CD14-positive monocyte (primary cell): ENCODE measurements at places on chromosomes 7 and 10. TPM values are rescaled to one million over a fixed set of nuclear protein-coding genes. Genes with fewer than 3 reads are reported as not detected.
A peak's percentile ranks its signal among the peaks of the same experiment; 100 is the strongest.

The CDNF gene
- polyA plus RNA-seq: 0.28 TPM

DNA sequence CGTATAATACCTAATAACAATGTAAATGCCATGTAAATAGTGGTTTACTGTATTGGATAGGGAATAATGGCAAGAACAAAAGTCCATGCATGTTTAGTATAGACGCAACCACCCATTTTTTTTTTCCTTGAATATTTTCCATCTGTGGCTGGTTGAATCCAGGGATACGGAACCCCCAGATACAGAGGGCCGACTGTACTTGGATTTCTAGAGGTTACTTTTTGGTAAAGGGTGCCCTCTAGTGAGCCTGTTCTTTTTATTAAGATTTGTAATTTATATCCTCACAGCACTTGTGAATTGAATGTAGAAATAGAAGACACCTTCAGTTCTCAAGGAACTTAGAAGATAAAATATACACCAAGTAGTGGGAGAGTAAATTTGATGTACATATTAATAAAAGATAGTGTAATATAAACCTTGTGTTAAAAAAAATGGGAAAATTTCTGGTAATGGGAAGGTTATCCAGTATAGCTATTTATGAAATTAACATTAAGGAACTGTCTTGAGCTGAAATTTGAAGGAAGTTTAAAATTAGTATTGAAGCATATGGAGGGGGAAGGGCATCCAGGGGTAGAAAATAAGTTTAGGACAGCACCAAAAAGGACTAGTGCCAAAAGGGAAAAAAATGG lies 32.0 kb downstream of the EXOC6 start:
- H3K36me3 ChIP-seq: no peaks in the 10 kb centered on the region
- DNase-seq: peak; percentile 40
- no peak overlapping the region for H3K27ac ChIP-seq

DNA sequence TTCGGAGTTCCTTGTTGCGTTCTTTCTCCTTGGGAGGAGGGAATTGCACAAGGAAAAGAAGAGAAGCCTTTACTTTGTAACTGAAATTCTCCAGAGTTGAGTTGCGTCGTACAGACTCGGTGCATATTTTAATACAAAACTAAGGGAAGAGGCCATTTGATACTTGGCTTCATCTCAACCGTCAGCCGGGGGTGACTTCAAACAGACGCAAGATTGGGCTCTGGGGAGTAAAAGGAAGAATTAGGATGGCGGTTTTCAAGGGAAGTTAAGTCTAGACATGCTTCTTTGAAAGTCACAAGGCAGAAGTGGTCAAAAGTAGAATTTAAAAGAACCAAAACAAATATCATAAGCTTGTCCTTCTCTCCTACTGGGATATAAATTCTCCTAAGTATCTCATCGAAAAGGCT lies 1.6 kb downstream of the PRR15 start:
- peaks cover 43% of the 10 kb centered on the region for H3K4me1 ChIP-seq
- DNase-seq: no peak
- peak overlapping the region; percentile 44 for H3K4me3 ChIP-seq
- no peaks in the 10 kb centered on the region for H3K36me3 ChIP-seq
- H3K27ac ChIP-seq: no peak overlapping the region

The TLX1 gene
- polyA plus RNA-seq: not detected

DNA sequence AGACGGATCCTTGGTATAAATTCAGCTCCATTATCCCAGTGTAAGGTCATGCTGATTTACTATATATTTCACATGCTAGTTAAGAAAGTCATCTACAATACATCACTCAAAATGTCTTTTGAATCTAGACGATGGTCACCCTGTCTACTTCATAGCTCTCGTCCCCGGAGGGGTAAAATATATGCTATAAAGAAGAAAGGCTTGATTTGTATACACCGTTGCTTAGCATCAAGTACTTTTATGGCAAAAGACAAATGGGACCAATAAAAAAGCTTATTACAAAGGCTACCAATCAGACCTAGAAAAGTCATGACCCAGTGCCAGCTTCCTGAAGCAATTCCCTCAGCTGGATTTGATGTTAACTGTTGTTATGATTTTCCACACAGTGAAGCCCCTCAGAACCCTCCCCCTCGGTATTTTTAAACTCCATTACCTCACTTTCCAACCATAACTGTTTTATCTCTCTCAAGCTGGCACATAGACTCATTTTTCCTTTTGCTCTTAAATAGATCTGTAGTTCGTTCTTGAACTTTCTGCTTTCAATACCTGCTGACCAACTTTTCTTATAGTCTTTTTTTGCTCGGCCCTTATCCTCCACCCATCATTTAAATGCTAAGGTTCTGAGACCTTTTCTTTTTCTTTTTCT lies 104.9 kb downstream of the DOCK4 start:
- DNase-seq: no peak
- H3K27ac ChIP-seq: no peak overlapping the region
- H3K4me1 ChIP-seq: peaks cover 3% of the 10 kb centered on the region
- H3K4me3 ChIP-seq: no peak overlapping the region
- no peaks in the 10 kb centered on the region for H3K27me3 ChIP-seq
- H3K36me3 ChIP-seq: no peaks in the 10 kb centered on the region

DNA sequence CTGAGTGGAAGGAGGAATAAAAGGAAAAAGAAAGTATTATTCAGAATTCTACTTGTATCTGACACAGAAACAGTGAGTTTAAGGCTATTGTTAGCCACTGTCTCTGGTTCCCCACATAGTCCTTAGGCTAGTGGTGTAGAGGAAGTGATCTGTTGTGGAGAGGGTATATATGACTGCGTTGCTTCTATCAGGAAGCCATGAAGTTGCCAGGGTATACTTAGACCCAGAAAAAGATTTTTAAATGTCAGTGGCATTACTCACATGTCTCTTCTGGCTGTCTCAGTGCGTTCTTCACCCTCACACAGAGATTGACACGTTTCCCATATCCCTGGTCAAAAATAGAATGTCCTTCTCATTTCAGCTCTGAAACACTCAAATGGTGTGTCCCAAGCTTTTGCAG lies 72.7 kb downstream of the SEM1 start:
- no peak overlapping the region for H3K27ac ChIP-seq
- no peaks in the 10 kb centered on the region for H3K36me3 ChIP-seq
- DNase-seq: no peak
- H3K27me3 ChIP-seq: no peaks in the 10 kb centered on the region
- H3K4me1 ChIP-seq: no peaks in the 10 kb centered on the region
